ENCODE measurements at places on chromosomes 3 and 15. TPM values are rescaled to one million over a fixed set of nuclear protein-coding genes. Genes with fewer than 3 reads are reported as not detected.

DNA sequence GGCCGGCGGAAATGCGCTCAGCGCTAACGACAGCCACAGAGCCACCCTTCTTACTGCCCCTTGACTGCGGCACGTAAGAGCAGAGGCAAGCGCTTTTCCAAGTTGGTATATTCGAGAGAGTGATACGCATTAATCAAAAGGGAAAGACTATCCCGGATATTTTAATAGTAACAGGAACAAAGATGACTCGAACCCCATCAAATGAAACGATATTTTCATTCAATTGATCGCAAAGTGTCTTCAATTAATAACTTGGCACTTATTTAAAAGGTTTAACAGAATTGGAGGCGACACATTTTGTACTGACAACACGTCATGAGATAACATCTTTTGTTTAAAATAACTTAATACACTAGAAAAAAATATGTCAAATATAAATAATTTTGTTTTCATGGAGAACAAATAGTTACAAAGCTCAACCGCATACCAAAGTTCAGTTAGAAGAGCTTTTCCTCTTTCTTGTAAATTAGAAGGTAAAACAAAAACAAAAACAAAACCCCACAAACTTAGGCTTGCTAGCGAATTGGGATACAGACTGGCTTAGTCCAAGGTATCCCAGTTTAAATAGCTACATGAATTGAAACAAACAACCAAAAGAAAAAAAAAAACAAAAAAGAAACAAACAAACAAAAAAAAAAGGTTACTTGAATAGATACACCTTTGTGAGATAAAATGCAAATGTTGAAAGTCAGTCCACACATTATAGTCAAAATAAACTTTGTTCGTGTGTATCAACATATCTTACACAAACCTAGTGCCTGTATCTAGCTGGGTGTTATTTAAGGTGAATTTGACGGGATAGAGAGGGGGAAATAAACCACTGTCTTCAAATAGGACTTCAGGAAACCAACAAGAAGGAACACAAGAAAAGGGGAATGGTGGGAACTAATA lies 10.2 kb downstream of the SHOX2 start:
- H3K27me3 ChIP-seq, result no peaks in the 10 kb centered on the region
- DNase-seq, result no peak
- no peaks in the 10 kb centered on the region for H3K36me3 ChIP-seq
- H3K4me3 ChIP-seq, result no peak overlapping the region
- H3K4me1 ChIP-seq, result peaks cover 24% of the 10 kb centered on the region

GRCh38 chr3:195440379-195440778 lies 2.4 kb downstream of the ACAP2 start:
- no peak overlapping the region for H3K27ac ChIP-seq
- H3K36me3 ChIP-seq, result no peaks in the 10 kb centered on the region
- peaks cover 16% of the 10 kb centered on the region for H3K4me1 ChIP-seq
- no peak for DNase-seq
- no peaks in the 10 kb centered on the region for H3K27me3 ChIP-seq
- H3K4me3 ChIP-seq, result no peak overlapping the region

DNA sequence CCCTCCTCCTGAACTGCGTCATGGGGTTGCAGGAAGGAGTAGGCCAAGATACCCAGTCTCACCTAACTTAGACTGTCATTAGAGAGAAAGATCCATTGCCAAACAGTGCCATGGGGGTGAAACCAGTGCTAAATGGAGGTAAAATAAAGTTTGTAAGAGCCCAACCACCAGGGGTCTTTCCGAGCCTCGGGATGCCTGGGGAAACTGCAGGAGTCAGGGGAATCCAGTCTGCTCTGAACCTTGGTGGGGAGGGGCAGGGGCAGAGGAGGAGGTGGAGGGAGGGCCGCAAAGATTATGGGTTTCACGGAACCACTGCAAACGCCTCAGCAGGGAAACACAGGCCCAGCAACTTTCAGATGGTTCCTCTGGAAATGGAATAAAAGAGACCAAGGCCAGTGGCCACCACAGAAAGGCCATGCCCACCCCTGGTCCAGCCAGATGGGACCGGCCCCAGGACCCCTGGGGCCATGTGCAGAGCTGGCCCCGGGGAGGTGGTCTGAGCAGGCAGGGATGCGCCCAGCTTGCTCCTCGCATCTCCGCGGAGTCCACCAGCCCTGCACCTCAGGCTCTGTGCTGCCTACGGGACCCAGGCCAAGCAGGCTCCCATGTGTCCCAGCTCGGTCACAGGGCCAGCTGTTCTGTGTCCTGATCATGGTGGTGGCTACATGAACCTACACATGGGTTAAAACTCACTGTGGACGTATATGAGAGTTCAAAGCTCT lies 19.8 kb upstream of the GP9 start:
- no peaks in the 10 kb centered on the region for H3K36me3 ChIP-seq
- no peak for DNase-seq
- H3K27ac ChIP-seq, result no peak overlapping the region
- peaks cover 3% of the 10 kb centered on the region for H3K4me1 ChIP-seq

Gene PDCD7
- total RNA-seq, result 43.1 TPM

Gene CLDN11
- total RNA-seq, result 42.8 TPM

Data from tibial nerve (tissue), 4 donors.